ENCODE measurements at places on chromosomes 2 and 18. TPM values are rescaled to one million over a fixed set of nuclear protein-coding genes. Genes with fewer than 3 reads are reported as not detected.

The RESP18 gene
- total RNA-seq: not detected

The POTEI gene
- total RNA-seq: not detected

The KLHL41 gene
- total RNA-seq: not detected

The PIK3C3 gene
- total RNA-seq: 53.2 TPM

The COLEC12 gene
- total RNA-seq: not detected

The MYO7B gene
- 0.75 TPM for total RNA-seq

GRCh38 chr2:46351750-46352138 lies 54.5 kb downstream of the EPAS1 start:
- peaks cover 40% of the 10 kb centered on the region for H3K4me1 ChIP-seq
- H3K4me3 ChIP-seq: peak overlapping the region; percentile 89
- H3K27ac ChIP-seq: peak overlapping the region; percentile 91

DNA sequence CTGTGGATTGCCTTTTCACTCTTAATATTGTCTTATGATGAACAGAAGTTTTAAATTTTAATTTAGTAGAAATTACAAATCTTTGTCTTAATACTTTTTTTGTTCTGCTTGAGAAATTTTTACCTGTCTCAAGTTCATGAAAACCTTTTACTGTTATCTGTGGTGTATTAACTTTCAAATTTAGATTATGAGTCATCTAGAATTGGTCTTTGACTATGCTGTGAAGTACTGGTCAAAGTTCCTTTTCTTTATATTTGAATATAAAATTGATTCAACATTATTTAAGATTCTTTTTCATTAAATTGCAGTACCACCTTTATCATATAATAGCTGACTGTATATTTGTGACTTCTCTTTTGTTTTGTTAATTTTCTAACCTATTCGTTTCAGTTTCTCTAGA lies 1385.5 kb upstream of the ZEB2 start:
- H3K4me1 ChIP-seq: no peaks in the 10 kb centered on the region
- H3K27ac ChIP-seq: no peak overlapping the region
- H3K4me3 ChIP-seq: no peak overlapping the region

DNA sequence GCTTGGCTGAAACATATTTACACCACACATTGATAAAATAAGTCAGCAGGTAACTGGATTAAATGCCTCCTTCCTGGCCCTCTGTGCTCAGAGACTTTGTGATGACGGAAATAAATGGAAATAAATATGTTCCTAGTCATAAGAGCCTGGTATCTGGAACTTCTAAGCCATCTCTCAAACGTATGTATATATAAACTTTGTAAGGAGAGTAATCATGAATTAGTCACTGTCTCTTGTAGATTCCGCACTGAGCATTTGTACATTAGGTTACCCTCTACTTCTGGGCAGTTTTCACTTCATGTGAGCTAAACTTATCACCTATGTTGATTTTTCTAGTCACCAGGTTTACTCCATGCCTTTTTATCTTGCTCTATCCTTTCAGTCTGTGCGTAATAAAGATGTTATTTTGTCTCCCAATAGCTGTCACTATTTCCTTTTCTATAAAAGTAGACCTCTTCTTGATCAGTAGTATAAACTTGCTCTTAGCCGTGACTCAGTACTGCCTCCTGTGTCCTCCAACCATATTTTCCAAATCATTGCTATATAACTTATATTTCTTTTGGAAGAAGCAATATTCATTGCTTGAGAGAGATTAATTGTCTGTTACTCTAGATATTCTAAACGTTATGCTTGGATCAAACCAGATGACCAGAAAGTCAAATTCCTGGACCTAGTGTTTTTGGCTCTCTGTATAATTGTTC lies 53.2 kb downstream of the FEZ2 start:
- H3K4me1 ChIP-seq: peaks cover 5% of the 10 kb centered on the region
- H3K36me3 ChIP-seq: peaks cover 13% of the 10 kb centered on the region
- H3K27me3 ChIP-seq: no peaks in the 10 kb centered on the region
- no peak overlapping the region for H3K4me3 ChIP-seq
- no peak for DNase-seq

DNA sequence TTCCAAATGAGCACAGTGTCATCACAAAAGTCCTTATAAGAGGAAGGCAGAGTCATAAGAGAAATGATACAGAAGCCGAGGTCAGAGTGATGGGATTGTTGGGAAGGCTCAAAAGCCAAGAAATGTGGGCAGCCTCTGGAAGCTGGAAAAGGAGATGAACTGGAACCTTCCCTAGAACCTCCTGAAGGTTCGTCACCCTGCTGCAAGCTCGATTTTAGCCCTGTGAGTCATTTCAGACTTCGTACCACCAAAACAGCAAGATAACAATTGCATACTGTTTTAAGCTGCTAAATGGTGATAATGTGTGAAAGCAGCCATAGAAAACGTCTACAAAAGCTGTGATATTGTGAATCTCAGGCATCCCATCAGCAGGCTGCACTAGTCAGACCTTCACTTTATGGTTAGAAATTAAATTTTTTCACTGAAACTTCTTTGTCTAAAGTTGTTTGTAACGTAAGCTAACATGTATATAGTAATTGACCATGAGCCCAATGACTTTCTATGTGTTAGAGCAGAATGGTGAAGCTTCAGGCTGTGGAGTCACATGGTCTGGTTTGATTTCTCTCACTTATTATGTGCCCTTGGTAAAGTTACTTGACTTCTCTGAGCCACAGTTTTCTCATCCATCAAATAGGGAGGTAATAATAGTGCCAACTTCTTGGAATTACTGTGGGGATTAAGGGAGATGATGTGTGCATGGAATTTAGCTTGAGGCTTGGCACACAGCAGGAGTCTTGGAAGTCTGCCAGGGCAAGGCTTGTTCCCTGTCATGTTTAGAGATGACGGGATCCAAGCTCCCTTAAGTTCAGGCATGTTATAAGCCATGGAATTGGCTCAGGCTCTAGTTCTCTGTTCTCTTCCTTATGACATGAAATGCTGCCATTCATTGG lies 132.0 kb upstream of the CCDC195 start:
- no peak overlapping the region for H3K27ac ChIP-seq
- H3K4me3 ChIP-seq: no peak overlapping the region
- peaks cover 7% of the 10 kb centered on the region for H3K4me1 ChIP-seq
- no peaks in the 10 kb centered on the region for H3K27me3 ChIP-seq
- DNase-seq: no peak

GRCh38 chr18:2706903-2707302 lies 51.4 kb downstream of the SMCHD1 start:
- H3K4me3 ChIP-seq: peak overlapping the region; percentile 25
- no peaks in the 10 kb centered on the region for H3K27me3 ChIP-seq
- peak overlapping the region; percentile 89 for H3K27ac ChIP-seq

DNA sequence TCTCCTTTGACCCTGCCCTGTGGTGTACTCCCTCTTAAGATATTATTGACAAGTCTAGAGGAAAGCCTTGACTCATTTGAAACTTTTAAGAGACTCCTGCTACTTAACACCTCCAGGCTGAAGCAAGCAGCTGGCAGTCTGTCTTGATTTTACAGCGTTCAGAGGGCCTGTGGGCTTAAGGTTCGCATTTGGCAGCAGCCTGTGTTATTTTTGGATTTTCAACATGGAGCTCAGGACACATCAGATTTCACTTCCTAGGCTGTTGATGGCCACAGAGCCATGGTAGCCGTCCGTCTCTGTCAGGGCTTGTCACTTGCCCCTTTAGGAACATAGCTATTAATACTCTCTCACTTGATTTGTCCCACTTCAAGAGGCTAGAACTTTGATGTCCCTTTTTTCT lies 73.6 kb downstream of the VWA3B start:
- peaks cover 68% of the 10 kb centered on the region for H3K27me3 ChIP-seq
- no peak overlapping the region for H3K27ac ChIP-seq
- no peaks in the 10 kb centered on the region for H3K36me3 ChIP-seq
- no peak overlapping the region for H3K4me3 ChIP-seq

GRCh38 chr18:58851856-58852255 lies 12.8 kb upstream of the ZNF532 start:
- peaks cover 57% of the 10 kb centered on the region for H3K27me3 ChIP-seq
- H3K4me3 ChIP-seq: no peak overlapping the region
- no peak overlapping the region for H3K27ac ChIP-seq
- H3K36me3 ChIP-seq: peaks cover 2% of the 10 kb centered on the region
- H3K4me1 ChIP-seq: peaks cover 6% of the 10 kb centered on the region

- no peaks in the 10 kb centered on the region for H3K27me3 ChIP-seq
- H3K4me1 ChIP-seq: no peaks in the 10 kb centered on the region
- no peaks in the 10 kb centered on the region for H3K36me3 ChIP-seq
- peak overlapping the region; percentile 56 for H3K27ac ChIP-seq
Observed at GRCh38 chr18:48754993-48755473, 195.7 kb downstream of the SMAD7 start.

DNA sequence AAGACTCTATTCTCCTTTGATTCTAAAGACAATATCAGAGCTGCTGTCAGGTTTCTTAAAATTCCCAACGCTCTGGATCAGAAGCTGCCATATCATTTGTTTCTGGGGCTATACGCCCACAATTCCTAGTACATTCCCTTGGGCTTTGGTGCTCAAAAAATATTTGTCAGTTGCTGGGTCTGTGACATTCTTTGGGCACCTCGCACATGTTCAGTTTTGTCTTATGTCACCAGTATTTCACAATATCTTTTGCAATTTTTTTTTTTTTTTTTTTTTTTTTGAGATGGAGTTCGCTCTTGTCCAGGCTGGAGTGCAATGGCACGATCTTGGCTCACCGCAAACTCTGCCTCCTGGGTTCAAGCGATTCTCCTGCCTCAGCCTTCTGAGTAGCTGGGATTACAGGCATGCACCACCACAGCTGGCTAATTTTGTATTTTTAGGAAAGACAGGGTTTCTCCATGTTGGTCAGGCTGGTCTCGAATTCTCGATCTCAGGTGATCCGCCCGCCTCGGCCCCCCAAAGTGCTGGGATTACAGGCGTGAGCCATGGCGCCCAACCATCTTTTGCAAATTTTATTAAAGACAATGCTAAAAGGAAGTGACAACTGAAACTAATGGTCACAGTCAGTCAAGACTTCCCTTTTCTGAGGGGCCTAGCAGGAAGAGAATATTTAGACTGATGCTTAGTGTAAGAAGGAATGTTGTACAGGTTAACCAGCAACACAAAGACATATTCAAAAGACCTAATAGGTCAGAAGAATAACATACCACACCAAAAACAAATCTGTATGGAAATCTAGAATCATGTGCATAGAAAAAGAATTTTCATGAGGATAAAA lies 6.8 kb downstream of the ZNF397 start:
- no peak for DNase-seq
- no peak overlapping the region for H3K4me3 ChIP-seq
- H3K36me3 ChIP-seq: peaks cover 21% of the 10 kb centered on the region
- no peak overlapping the region for H3K27ac ChIP-seq
- peaks cover 6% of the 10 kb centered on the region for H3K4me1 ChIP-seq

- H3K4me3 ChIP-seq: no peak overlapping the region
- DNase-seq: peak; percentile 1
- H3K4me1 ChIP-seq: no peaks in the 10 kb centered on the region
- no peak overlapping the region for H3K27ac ChIP-seq
- no peaks in the 10 kb centered on the region for H3K36me3 ChIP-seq
Observed at GRCh38 chr2:239831001-239831731, 194.0 kb downstream of the NDUFA10 start.

DNA sequence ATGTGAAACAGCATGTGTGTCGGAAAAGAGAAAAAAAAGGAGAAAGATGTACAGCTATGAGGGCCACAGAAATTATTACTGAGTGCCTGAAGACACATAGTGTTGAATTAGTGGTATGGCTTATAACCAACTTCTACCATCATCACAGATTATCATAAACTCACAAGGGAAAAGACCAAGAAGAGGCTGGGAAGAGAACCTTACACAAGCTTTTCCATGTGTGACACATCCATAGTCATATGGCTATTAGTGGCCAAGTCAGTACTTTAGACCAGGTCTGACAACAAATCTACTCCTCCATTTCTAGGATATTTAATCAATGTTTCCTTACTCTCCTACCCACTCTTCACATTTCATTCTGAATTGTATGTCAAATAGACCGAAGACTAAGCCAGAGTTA lies 3.5 kb upstream of the GALNT5 start:
- peaks cover 6% of the 10 kb centered on the region for H3K27me3 ChIP-seq
- H3K4me1 ChIP-seq: no peaks in the 10 kb centered on the region
- no peak overlapping the region for H3K27ac ChIP-seq
- no peaks in the 10 kb centered on the region for H3K36me3 ChIP-seq
- DNase-seq: no peak
- no peak overlapping the region for H3K4me3 ChIP-seq

DNA sequence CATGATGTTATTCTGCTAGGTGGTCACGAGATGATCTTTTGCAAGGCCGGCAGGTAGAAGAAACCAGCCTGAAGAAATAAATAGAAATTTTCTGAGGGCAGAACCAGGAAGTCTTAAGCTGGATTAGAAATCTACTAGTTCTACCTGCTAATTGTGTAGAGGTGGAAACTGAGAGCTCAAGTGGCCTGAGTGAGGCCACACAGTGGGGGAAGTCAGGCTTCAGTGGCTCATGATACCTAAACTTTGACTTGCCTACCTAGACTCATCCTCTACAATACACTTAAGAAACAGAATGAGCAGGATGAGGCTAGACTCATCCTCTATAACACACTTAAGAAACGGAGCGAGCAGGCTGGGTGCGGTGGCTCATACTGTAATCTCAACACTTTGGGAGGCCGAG lies 134.9 kb upstream of the NDUFV2 start:
- H3K4me1 ChIP-seq: no peaks in the 10 kb centered on the region

- DNase-seq: no peak
- H3K27me3 ChIP-seq: no peaks in the 10 kb centered on the region
- H3K36me3 ChIP-seq: no peaks in the 10 kb centered on the region
- H3K27ac ChIP-seq: no peak overlapping the region
Observed at GRCh38 chr2:39571111-39571731, 94.5 kb upstream of the TMEM178A start.

DNA sequence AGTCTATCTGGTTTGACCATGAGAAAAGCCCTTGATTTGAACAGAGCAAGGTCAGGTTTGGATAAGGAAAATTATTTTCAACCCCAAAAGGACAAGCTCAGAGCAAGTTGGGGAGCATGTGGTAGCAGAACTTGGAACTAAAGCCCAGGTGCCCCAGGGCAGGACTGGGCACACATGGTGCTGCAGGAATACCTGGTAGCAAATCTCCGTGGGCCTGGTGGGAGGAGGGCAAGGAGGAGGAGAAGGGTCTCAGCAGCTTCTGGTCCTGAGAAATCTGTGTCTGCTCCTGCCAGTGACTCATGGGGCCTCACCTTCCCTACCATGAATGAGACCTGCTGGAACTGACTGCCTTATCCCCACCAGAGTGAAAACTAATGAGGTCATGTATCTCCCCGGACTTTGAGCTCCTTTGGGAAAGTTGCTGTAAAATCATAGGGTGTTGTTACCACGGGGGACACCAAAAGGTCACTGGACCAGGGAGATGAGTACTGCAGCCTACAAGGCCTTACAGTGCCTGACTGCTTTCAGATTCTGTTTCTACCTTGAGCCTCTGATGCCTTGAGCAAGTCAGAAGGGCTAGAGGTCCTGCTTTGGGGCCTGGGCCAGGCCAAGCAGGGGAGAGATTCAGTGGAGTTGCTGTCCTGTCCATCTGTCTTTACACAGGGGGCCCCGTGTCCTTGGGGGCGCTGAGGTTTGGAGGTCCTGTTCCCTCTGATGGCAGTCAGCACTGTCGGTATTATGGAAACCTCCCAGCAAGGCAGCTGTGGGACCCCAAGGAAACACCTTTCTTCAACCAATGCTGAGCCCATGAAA lies 304.0 kb downstream of the MYCN start:
- H3K4me1 ChIP-seq: no peaks in the 10 kb centered on the region
- peaks cover 1% of the 10 kb centered on the region for H3K27me3 ChIP-seq
